ENCODE measurements at places on chromosomes 4 and X.

GRCh38 chr4:30269850-30270249 lies 450.3 kb upstream of the PCDH7 start:
- no peak for DNase-seq

DNA sequence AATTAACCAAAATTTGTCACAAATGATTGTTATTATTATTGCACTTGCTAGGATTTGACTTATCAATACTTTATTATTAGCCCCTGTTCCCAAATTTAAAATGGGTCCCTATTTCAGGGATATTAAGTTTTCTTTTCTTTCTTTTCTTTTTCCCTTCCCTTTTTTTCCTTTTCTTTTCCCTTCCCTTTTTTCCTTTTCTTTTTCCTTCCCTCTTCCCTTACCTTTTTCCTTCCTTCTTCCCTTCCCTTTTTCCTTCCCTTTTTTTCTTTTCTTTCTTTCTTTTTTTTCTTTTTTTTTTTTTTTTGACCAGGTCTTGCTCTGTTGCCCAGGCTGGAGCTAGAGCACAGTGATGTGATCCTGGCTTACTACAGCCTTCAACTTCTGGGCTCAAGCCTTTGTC lies 33.8 kb downstream of the WWC2 start:
- no peak for DNase-seq

DNA sequence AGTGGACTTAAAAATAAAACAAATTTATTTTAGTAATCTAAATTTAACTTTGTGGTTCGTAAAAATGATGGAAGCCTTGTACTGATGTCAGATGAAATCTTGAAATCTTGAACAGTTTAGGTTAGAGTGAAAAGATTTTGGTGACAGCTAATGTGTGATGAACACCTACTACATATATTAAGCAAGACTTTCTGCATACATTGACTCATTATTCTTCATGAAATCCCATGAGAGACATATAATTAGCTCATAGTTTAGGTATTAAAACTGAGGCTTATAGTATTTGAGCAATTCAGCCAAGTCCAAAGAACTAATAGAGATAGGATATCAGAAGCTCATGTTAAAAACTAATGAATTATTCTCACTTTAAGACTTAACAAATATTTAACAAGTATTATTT lies 66.9 kb upstream of the PCDH7 start:
- DNase-seq = no peak

DNA sequence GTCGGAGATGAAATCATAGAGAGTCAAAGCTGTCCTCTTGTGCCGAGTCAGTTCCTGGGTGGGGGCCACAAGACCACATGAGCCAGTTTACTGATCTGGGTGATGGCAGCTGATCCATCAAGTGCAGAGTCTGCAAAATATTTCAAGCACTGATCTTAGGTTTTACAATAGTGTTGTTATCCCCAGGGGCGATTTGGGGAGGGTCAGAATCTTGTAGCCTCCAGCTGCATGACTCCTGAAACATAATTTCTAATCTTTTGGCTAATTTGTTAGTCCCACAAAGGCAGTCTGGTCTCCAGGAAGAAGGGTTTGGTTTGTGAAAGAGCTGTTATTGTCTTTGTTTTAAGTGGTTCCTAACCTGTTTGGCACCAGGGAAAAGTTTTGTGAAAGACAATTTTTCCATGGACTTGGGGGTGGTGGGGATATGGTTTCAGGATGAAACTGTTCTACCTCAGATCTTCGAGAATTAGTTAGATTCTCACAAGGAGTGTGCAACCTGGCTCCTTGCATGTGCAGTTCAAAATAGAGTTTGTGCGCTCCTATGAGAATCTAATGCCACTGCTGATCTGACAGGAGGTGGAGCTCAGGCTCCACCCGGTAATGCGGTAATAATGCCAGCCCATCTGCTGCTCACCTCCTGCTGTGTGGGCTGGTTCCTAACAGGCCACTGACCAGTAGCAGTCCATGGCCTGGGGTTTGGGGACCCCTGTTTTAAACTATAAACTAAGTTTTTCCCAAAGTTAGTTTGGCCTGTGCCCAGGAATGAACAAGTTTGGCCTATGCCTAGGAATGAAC lies 29.2 kb downstream of the METAP1 start:
- peak; percentile 82 for DNase-seq

DNA sequence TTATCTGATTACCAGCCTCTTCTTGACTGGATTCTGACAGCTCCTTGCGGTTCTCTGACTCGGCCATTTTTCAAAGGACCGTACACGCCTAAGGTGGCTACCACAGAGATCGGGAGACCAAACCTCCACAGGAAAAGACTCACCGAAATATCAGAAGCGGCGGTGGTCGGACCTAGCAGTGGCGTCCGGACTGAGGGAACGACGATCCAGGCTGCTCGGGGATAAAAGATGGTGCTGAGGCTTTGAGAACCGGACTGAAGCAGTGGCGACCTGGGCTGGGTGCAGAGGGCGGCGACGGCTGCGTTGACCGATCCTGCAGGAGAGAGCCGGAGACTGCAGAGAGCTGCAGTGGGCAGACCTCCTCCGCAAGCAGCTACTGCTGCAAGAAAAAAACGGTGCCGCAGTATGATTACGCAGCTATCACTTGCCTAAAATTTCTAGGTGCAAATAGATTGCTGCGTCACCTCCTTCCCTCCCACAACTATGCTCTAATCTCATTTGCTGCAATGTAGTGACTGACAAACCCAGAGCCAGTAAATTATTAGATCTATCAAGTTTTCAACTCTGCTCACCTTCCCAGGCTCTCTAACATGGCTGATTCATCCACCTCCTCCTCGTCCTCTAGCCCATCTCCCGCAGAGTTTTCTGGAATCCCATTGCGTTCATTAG lies at the start of gene NAP1L2:
TSS of gene NAP1L2 (minus strand) at position 426 of the 669 bp plus-strand sequence. CDS start at position 67, 359 bp downstream.
- no peak for DNase-seq

DNA sequence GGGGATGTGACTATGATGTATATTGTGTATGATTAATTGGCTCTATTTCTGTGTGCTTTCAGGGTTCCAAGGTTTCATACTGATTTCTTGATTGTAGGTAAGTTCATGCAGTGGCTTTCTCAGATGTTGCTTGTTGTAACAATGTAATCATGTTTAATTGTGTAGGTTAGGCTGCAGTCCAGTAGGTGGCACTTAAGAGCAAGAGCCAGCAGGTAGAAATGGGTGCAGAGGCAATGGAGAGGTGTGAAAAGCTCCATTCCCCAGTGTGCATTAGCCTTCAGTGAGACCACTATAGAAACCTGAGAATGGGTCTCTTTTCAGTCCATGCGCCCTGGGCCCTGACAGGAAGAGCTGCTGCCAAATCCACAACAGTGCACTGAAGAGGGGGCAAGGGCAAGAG lies 28.2 kb downstream of the DCAF12L2 start:
- no peak for DNase-seq

GRCh38 chr4:87118826-87119225 lies 101.6 kb downstream of the KLHL8 start:
- DNase-seq = no peak

GRCh38 chrX:24774650-24775049 lies 80.9 kb downstream of the POLA1 start:
- no peak for DNase-seq

GRCh38 chr4:42676066-42676951 lies 19.4 kb upstream of the ATP8A1 start:
- no peak for DNase-seq

GRCh38 chrX:17470136-17470535 lies 95.1 kb downstream of the NHS start:
- no peak for DNase-seq

DNA sequence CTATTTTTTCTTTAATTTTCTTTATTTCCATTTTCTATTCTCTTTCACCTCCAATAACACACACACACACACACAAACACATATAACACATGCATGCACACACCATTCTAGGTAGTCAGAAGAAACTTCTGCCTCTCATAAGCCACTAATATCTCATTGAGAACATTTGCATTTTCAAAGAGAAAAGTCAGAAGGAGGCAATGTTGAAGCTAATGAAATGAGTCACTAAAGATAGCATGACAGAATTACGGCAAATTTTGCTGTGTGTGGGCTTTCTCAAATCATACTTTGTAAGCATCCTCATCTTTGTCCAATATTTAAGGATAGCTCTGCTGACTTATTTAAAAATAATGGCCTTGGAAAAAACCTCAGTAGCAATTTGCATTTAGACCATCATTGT lies 291.3 kb downstream of the GUCY2F start:
- no peak for DNase-seq

DNA sequence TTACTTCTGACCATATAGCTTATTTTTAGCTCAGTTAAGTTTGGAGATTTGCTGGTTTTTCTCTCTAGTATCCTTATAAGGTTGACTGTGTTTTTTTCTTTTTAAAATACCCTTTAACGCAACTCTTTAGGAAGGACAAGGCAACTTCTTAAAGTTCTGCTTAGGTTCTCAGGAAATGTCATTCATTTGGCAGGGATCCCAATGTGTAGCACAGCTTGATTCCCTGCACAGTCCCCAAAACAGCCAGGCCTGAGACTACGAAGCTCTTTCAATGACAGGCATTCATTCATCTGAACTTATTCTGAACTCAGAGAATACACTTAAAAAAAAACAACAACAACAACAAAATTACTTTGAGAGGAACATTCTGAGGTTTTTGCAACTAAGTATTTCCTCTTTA lies 1765.8 kb downstream of the PCDH7 start:
- no peak for DNase-seq

GRCh38 chr4:112031712-112032328 lies 113.4 kb upstream of the FAM241A start:
- peak; percentile 46 for DNase-seq

DNA sequence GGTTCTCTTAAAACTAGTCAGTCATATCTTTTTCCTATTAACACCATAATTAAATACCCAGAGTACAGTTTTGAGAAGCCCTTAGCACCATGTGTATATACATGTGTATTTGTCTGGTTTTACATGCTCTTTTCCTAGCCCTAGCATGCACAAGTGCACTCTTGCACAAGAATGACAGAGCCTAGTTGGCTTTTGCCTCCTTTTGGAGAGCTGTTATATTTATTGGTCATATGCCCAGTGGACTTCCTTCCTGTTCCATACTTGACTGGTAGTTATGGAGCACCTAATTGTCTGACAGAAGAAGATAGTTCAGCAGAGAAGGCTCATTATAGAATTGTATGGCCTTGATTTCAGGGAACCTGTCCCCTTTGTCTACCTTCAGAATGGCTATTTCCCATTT lies 155.6 kb downstream of the ARX start:
- no peak for DNase-seq

DNA sequence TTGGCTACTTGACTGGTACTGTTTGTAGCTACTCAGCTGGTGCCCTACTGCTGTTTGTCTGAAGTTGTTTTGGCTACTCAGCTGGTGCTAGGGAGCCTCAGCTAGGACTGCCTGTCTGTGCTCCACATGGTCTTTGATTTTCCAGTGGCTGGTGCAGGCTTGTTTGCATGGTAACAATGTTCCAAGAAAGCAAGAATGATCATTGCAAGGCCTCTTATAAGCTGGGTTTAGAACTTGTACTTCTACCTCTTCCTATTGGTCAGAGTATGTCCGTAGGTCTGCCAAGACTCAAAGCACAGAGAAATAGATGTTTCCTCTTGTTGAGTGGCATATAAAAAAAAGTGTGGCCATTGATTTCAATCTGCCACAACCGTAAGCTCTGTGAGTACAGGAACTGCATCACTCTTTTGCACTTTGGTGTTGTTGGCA lies 17.6 kb downstream of the NFKB1 start:
- no peak for DNase-seq

DNA sequence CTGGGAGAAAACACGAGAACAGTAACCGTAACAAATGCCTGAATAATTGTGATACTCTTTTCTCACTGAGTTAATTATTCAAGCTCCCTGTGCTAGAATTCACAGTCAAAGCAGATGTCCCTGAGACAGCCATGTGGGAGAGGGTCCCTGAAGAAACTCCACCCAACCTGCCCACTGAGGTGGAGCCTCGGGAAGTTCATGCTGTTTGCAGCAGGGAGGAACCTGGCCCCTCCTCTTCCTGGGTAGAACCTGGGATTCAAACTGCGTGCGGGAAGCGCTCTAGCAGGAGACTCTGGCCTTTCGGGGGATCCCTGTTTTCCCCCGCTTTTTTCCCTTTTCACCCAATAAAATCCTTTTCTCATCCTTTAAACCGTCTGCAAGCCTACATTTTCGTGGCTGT lies 20.2 kb upstream of the RHOH start:
- no peak for DNase-seq

- no peak for DNase-seq
These were observed 9.9 kb upstream of the SMIM10L2A start for GRCh38 chrX:135411893-135412292.

GRCh38 chr4:139965789-139966188 lies 188.2 kb downstream of the MAML3 start:
- DNase-seq = peak; percentile 40

- no peak for DNase-seq
These were observed 349.9 kb upstream of the KLF3 start for GRCh38 chr4:38313999-38314561.

DNA sequence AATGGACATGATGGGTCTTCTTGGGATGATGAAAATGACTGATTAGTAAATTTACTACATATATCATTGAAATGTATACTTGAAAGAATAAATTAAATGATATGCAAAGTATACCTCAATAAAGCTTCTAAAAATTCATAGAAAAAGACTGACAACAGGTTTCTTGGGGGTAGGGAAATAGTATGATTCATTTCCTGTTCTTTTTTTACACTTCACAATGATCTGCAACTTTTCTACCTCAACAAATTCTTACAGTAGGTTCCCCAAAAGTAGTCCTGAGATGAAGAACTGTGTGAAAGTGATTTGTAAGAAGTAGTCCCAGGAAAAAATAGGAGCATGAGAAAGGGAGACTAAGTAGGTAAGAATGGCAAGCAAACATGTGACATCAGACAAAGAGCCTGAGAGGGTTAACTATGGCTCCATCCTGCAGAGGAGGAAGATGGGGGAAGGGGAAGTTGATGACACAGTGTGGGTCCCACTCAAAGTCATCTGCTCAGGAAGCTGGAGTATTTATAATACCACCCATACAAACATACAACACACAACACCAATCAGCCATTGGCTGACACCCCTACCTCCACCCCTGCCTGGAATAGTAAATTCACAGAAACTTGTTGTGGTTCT lies 73.9 kb downstream of the ARHGAP6 start:
- DNase-seq = no peak

GRCh38 chr4:183770906-183771305 lies 111.8 kb downstream of the TRAPPC11 start:
- DNase-seq = no peak

GRCh38 chr4:29805245-29805644 lies 914.9 kb upstream of the PCDH7 start:
- peak; percentile 29 for DNase-seq

DNA sequence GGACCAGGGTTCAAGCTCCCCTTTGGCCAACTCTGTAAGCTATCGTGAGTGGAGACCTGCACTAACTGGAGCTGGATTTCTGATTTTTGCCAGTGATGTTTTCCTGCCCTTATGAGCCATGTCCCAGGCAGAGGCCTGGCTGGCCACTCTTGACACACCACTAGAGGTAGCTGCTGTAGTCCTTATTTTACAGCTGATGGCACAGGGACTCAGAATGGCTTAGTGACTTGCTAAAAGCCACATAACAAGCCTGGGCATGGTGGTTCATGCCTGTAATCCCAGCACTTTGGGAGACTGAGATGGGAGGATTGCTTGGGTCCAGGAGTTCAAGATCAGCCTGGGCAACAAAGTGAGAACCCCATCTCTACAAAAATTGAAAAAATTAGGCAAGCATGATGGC lies 33.4 kb downstream of the CYTL1 start:
- DNase-seq = peak; percentile 60

GRCh38 chr4:176611381-176611780 lies 181.3 kb downstream of the VEGFC start:
- DNase-seq = no peak

- no peak for DNase-seq
These were observed 11.7 kb downstream of the JCHAIN start for GRCh38 chr4:70654605-70655011.

All from WERI-Rb-1 (cell line).